ENCODE measurements at places on chromosomes 16 and 17.
A peak's percentile ranks its signal among the peaks of the same experiment; 100 is the strongest.

DNA sequence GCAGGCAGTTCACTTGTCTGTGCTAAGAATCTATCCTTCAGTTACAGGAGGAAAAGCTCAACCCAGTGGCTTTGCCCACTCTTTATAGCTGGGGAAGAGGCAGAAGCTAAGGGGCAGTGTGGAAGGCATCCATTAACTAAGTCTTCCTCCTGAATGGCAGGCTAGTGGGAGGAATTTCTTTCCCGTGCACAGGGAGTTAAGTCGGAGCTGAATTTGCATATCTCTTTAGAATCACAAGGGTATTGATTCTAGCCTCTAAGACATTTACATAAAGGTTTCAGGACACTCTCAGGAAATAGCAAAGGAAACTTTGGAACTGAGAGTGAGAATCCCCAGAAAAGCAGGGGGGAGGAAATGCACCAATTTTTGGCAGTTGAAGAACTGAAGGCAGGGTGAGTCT is 245.6 kb downstream of the CA10 start:
- no peak for DNase-seq

- DNase-seq = no peak
Observed at GRCh38 chr17:4879601-4880000, 19.7 kb upstream of the C17orf107 start.

GRCh38 chr17:50185631-50186471 is 15.6 kb downstream of the COL1A1 start:
- DNase-seq = peak; percentile 44

GRCh38 chr16:3716831-3717234 is 491 bp downstream of the TRAP1 start:
- peak; percentile 50 for DNase-seq

- DNase-seq = peak; percentile 15
Observed at GRCh38 chr17:6374761-6375312, 60.1 kb downstream of the AIPL1 start.

GRCh38 chr17:61157246-61157886 is 242.3 kb upstream of the TBX2 start:
- DNase-seq = peak; percentile 81

DNA sequence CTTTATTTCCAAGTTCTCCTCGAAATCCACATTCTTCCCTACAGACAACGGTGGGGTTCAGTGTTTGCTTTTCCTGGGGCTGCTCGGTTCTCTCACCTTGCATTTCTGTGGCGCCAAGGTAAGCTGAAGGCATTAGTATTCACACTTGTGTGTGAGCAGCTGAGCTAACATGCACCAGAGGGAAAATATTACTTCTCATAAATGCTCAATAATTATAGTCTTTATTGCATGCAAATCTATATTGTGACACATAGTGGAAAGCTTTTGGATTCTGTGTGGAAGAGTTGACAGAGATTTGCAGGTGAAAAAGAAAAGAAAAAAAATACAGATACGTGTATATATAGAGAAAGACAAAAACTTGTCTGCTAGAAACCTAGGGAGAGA is 411.8 kb downstream of the MAF start:
- DNase-seq = no peak

DNA sequence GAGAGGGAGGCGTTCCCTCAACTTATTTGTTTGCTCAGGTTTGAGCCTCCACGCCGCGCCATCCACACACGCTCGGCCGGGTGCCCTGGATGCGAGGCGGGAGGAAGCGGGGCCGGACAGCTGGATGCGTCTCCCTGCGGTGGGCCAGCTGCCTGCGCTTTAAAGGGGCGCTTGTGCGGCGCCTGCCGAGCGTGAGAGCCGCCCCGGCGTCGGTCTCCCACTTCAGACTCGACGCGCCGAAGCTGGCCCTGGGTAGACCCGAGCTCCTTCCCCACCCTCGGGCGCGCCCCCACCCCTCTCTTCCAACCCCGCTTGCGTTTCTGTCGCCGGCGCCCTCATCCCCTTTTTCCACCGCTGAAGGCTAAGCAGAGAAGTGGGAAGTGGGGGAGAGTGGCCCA is 527 bp upstream of the CHAD start:
- DNase-seq = peak; percentile 27

GRCh38 chr16:10541366-10541765 is 39.0 kb downstream of the EMP2 start:
- DNase-seq = no peak

DNA sequence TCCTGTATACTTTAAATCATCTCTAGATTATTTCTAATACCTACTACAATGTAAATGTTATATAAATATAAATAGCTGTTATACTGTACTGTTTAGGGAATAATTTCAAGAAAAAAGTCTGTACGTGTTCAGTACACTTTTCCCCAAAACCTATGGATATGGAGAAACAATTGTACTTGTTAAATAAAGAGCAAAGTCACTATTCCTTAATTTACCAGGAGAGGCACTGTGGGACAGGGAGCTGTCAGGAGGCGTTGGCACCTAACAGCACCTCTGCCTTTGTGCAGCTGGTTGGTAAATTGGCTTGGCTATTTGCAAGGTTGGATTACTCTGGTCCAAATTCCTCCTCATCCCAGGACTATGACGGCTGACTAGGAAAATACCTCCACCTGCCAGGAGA is 28.0 kb downstream of the CRHR1 start:
- no peak for DNase-seq

- DNase-seq = peak; percentile 80
Observed at GRCh38 chr17:8120520-8121406, 2.4 kb upstream of the ALOXE3 start.

- no peak for DNase-seq
Observed at GRCh38 chr17:41769985-41770384, 16.5 kb downstream of the JUP start.

- DNase-seq = no peak
Observed at GRCh38 chr16:85094812-85095211, 17.5 kb downstream of the CIBAR2 start.

DNA sequence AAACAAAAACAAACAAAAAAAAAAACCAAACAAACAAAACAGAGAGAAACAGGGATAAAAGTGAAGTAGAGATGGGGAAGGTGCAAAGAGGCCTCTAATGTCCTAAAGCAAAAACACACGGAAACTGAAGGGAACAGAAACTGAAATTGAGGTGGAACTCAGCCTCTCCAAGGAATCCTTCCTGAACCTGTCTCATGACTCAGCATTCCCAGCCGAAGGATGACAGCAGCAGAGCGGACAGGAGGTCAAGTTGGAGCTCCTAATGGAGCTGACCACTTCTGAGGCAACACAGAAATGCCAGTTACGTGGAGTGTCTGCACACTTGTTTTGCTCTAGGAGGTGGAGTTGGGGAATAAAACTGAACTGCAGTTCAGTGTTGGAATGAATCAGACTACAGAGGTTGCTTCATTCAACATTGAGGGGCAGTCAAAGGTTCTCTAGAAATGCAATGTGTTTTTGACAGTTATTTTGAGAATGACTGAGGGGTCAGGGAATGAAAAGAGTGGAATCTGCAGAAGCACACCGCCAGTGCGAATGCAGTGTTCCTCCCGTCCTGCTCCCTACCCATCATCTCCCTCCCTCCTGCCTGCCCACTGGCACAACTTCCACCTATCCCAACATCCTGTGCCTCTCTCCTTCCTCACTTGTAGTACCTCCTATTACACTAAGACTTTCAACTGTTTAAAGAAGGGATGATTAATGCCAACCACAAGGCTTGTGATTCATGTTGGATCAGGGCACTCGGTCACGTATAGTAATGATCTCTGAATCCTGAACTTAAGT is 6.3 kb downstream of the UBE2O start:
- peak; percentile 80 for DNase-seq

DNA sequence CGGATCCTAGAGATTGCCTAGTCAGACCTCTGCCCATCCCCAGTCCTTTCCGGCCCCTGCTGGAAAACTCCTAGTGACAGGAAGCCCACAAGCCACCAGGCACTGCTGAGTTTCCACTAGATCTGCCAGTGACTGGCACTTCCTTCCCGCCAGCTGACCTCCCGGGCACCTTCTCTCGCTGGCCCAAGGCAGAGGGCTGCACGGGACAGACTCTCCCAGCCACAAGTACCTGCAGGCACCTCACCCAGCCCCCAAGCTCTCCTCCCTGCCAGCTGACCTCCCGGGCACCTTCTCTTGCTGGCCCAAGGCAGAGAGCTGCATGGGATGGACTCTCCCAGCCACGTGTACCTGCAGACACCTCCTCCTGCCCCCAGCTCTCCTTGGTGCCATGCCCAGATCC is 66.3 kb upstream of the DOC2B start:
- DNase-seq = no peak

DNA sequence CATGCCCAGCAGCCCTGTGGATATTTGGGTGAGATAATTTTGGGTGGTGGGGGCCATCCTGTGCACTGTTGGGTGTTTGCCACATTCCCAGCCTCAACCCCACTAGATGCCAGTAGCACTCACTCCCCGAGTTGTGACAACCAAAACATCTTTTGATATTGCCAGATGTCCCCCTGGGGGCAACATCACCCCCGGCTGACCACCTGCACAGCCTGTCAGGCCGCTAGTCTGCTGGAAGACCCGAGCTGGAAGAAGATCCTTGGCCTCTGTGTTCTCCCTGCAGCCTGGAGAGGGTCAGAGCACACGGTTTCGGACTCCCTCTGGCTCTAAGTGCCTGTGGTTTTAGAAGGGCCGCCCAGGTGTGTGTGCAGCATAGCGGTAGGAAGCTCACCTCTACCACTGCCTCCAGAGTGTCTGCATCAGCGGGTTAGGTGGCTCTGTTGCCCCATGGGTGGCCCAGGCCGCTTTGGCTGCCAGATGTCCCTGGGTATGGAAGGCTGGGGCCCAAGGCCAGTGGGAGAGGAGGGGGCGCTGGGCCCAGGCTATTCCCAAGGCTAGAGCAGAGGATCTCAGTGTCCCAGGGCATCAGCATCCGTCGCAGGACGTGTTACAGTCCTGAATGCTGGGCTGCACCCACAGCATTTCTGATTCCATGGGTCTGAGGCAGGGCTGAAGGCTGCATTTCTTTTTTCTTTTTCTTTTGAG is 195.8 kb upstream of the GSE1 start:
- DNase-seq = no peak

DNA sequence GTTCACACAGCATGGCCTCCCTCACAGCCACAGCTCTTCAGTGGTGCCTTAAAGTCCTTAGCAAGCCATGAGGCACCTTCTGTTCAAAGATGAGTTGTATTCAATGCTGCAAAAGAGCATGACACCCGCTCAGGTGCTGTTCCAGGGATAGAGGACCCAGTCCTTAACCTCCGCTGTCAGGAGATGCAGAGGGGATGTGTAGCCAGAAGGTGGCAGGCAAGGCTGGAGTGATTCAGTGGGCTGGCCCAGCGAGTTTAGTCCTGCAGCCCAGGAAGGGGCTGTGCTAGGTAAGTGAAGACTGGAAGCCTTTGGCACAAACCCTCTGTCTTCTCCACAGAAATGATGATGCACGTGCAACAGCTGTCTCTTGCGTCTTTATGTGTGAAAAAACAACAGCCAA is 25.0 kb upstream of the ADAM11 start:
- no peak for DNase-seq

DNA sequence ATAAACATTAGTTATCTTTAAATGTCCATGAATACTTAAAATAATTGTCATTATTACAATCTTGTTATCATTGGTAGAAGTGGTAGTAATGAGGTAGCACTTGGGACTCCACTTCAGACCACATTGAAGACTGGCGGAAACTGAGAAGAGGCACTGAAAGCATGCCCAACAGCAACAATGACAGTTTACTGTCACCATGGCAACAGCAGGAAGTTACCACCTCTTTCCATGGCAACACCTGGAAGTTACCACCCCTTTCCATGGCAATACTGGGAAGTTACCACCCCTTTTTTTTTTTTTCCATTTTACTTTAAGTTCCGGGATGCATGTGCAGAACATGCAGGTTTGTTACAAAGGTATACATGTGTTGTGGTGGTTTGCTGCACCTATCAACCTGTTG is 494.9 kb upstream of the RBFOX1 start:
- no peak for DNase-seq

- no peak for DNase-seq
Observed at GRCh38 chr16:11032000-11032921, 87.9 kb downstream of the CLEC16A start.

DNA sequence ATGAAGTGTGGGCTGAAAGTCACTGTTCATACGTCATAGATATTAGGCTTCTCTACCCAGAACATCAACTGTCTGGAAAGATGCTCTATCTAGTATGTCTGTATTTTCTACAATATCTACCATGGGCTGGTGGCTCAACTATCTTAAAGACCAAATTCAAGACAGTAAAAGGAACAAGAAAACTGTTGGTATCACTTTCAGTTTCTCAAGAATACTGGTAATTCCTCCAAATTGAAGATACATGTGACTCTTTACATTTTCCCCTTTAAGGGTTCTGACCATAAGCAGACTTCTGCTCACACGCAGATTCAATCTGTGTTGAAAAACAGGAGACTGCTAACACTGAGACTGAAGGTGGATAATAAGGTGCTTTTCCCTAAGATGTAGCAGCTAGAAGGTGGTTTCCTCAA is 24.2 kb downstream of the XPO6 start:
- no peak for DNase-seq

- no peak for DNase-seq
Observed at GRCh38 chr16:10728003-10728887, 15.4 kb upstream of the NUBP1 start.

GRCh38 chr16:75188832-75189477 is 18.0 kb downstream of the CTRB2 start:
- DNase-seq = no peak

- no peak for DNase-seq
Observed at GRCh38 chr17:38885728-38886642, 16.1 kb downstream of the LASP1 start.

DNA sequence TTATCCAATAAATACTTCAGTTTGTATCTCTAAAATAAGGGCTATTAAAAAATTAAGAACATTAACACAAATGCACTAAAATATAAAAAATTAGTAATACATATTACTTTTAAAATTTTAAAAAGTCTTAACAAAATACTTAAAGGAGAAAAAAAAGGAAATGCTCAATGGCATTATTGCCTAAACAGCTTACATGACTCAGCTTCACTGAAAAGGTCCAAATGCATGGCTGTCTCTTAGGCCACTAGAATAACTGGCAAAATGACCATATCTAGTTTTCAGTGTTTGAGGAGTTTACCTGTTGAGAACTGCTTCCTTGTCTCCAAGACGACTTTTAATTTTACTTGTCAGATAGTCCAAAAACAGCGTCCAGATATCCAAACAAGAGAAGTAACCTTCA is 66.0 kb downstream of the XPO6 start:
- no peak for DNase-seq

DNA sequence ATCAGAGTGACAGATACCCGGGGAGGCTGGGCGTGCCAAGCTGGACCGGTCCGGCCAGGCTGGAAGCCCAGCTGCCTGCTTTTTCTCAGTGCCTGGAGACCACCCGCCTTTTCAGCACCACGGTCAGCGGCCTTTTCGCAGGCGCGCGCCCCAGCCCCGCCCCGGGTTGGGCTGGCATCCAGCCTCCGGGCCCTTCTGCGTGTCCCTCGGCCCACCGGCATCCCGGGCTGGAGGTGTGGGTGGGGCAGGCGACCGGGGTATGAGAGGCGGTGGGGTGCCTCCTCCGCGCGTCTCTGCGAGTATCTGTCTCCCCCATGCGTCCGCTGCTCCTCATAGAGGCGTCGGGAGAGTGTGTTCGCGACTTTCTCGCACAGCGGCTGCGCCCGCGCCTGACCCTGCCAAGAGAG is 102.5 kb downstream of the MRM1 start:
- peak; percentile 50 for DNase-seq

GRCh38 chr16:81746566-81746965 is 32.5 kb upstream of the PLCG2 start:
- DNase-seq = no peak

- no peak for DNase-seq
Observed at GRCh38 chr16:80894091-80894490, 89.7 kb upstream of the CDYL2 start.

Data from adipocyte (in vitro differentiated cells).